ENCODE measurements at places on chromosomes 12 and 14.

GRCh38 chr14:68576496-68577244 is 216.2 kb downstream of the ZFP36L1 start:
- no peak for DNase-seq

DNA sequence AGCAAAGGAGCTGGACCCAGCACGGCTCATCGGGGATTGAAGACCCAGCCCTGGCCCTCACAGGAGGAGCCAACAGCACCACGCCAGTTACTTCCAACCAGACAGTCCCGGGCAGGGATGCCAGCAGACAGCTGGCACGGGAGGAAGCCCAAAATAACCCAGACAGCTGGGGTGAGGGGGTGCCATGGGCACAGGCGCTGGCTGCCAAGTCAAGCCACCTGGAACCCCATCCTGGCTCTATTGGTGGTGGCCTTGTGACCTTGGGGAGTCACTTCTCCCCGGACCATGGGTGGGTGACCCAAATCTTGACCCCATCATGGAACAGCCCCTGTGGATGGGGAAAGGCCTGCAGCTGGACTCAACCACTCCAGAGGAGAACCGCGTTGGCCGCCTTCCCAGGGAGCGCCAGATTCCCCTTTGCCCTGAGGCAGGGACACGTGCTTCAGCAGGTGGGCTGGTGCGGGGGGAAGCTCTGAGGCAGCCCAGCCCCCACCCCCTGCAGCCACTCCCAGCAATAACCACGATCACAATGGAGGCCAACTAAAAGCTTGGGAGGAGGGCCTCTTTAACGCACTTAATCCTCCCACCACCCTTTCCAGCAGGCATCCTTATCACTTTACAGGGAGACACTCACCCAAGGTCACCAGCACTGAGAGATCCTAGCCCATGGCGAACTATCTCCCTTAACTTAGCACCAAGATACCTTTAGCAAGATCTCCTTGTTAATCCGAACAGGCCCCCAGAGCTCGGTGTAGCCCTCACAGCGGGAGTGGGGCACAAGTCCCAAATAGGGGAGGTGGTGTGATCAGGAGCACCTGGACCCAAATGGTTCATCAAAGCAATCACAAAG is 4.7 kb upstream of the RHOF start:
- no peak for DNase-seq

DNA sequence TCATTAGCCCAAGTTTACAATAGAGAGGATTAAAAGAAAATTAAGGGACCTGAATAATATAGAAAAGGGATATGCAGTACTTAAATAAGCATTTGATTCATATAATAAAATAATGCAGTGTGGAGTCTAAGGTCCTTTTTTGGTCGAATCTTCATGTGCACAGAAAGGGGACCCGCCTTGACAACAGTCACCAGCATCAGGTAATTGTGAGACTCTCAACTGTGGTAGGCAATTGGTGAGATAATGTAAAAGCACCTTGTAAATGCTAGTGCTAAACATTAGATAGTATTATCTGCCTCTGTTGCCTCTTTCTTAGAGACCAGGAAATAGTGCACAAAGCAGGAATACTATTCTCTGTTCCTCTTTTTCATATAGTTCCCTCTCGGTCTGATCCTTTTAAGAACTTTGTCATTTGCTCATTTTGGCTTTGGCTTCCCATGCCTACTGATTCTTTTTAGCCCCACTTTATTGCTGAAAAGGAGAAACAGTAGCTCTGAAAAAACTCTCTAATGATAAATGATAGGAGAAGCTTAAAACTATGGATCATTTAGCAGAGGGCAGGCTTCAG is 17.5 kb downstream of the CHPT1 start:
- no peak for DNase-seq

DNA sequence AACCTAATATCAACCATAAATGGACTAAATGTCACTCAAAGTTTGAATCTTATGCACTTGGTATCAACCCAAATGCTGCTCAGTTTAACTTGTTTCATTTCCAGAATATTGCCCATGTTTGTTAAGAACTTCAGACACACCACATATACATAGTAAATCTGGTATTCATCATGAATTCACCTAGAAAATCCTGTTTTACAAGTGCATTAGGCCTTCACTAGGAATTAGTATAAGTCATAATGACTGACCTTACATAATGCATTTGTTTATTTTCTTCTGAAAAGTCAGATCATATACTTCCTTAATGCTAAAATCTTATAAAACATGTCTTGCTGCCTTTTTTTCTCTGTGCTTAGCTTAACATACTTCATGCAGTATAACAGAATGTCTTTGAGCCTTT is 66.1 kb downstream of the ABCD2 start:
- DNase-seq: no peak

DNA sequence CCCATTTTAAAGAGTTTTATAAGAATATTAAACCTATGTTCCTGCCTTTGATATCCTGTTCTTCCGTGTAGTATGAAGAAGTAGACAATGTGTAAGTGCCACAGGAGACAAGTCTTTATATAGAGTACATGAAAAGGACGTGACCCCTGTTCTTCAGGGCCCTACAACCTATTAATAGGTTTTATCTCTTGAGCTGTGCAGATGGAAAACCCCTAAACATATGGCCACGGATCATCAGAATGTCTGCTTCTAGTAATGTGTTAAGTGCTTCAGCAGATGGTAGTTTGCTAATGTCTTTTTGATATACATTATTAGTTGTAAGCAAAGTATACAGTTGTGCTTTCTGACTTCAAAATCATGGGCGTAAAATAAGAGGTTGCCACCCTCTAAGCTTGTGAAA is 228.5 kb downstream of the PTPRO start:
- DNase-seq: no peak

DNA sequence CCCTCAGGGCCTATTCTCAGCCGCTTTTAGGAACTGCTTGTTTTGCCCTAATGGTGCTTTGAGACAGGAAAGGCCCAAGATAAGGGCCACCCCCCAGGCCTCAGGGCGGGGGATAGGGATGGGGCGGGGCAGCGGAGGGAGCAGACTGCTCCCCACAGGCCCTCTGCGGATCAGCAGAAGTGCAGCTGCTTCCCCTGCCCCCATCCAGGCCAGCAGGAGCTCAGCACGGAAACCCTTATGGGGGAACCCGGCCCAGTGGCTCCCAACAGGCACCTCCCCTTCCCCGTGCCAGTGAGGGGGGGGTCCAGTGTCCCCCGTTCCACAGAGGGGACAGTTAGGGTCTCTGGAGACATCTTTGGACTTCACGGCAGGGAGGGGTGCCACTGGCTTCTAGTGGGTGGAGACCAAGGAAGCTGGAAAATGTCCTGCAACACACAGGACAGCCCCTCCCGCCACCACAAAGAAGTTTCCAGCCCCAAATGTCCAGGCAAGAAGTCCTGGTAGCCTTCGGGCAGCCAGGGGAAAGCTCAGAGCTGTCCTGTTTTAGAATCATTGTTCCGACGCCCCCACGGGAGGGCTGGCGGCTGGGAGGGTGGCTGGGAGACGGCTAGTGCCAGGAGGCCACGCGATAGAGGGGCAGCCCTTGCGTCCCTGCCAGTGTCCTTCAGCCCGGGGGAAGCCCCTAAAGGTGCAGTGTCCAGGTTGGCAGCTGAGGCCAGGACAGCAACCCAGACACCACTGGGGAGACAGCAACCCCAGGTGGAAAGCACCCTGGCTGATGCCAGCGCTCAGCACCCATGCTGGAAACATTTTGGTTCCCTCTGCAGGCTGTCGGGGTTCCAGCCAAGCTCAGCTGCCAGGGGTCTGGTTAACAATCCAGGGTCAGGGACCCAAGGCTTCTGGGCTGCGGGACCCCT is 10.4 kb upstream of the GPR132 start:
- no peak for DNase-seq

- DNase-seq: no peak
Measured at GRCh38 chr14:51612449-51612848, 39.3 kb upstream of the FRMD6 start.

GRCh38 chr14:60085693-60086092 is 6.0 kb upstream of the PCNX4 start:
- DNase-seq: no peak

DNA sequence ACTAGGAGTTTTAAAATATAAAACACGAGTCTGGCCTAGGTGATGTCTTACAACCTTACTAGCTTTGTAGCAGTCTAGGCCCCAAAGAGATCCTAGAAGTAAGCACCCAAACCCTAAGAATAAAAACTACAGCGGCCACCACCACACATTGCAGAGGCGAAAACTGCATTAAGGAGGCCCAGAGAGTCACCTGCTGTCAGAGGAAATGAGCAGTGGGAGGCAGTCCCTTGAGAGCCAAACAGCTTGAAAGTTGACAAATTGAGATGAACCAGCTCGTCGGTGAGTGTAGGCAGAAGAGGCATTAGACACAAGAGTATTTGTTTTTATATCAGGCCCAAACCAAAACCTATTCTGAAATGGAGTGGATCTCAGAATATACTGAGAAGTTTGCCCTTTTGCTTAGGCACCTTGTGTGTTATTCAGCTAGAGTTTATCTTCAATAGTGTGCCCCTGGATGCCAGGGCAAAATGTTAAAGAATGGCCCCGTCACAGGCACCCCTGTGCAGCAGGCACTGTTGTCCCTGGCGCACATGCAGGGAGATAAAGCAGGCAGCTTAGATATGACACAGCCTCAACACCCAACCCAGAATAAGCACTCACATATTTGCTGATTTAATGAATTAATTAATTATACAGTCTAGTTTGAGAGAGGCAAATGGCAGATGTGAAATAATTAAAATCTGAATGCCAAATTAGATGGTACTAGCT is 56.7 kb downstream of the TTC7B start:
- DNase-seq: no peak

GRCh38 chr14:88706425-88706824 is 86.3 kb downstream of the EML5 start:
- DNase-seq: no peak

DNA sequence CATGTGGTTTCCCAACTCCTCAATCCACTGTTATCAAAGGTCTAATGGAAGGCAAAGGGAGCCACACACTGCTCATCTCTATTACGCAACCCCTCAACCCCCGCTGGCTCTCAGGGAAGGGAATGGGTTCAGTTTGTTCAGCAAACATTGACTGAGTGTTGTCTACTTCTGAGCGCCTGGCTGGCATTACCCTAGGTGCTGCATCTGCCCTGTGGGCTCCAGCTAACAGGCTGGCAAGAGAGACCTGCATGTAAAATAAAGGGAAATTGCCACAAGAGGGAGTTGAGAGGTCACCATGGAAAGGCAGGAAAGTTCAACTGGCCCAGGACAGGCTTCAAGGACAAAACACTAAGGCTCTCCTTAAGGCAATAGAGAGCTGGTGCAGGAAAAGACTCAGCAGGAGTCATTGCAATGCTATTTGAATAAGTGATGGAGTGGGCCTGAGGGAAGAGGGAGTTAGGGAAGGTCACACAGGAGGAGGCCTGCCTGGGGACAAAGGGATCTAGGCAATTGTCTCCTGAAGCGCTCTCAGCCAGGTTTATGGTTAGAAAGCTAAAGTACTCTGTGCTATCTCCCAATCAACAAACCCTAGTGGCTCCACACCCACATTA is 5.5 kb upstream of the ZNF740 start:
- no peak for DNase-seq

DNA sequence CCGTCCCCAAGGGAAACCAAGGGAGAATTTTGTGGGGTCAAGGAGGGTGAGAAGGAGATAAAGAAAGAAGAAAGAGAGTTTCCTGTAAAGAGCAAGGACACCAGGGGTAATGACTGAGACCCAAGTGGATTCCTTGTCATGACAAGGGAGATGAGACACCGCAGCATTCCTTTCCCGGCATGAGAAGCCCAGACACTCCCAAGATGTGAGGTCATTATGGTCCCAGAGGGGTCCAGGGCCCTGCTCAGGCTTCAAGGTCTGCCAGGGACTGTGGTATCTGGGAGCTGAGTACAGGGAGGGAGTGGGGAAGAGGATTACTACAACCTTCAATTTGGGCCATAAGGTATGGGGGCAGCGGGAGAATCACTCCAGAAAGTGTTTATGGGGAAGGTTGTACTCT is 58.1 kb downstream of the SPTB start:
- DNase-seq: no peak

DNA sequence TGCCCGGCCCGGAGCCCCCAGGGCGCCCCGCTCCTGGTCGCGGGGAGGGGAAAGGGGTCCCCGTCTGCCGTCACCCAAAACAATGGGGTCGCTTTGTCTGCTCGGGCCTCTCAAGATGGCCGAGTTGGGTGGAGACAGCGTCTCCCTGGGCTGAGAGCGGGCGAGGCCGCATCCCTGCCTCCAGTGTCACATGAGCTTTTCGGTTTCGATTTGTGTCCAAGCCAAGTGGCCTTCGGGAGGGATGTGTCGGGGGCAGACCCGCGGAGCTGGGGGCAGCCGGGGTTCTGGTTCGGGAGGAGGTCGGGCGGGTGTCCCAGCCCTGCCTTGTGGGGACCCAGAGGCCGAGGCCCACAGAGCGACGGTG is 790 bp downstream of the DYNC1H1 start:
- peak; percentile 36 for DNase-seq

- no peak for DNase-seq
Measured at GRCh38 chr14:54818201-54819133, 84.2 kb downstream of the GCH1 start.

GRCh38 chr14:79721399-79722084 is 489.8 kb downstream of the DIO2 start:
- DNase-seq: no peak

DNA sequence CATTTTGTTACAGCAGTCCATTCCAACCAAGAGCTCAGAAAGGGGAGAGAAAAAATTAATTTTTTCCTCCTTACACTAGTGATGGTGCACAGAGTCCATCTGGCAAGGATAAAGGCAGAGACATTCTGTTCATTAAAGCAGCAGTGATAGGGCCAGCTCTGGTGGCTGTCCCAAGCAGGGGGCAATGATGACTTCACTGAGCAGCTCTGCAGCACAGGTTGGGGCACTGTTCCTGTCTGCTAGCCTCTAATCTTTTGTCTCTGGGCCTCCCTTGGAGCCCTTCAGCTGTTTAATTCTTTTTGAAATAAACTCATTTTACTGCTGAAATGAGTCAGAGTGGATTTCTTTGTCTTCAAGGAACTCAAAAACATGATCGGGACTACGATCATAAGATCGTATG is 200.9 kb upstream of the PLXNC1 start:
- DNase-seq: no peak

DNA sequence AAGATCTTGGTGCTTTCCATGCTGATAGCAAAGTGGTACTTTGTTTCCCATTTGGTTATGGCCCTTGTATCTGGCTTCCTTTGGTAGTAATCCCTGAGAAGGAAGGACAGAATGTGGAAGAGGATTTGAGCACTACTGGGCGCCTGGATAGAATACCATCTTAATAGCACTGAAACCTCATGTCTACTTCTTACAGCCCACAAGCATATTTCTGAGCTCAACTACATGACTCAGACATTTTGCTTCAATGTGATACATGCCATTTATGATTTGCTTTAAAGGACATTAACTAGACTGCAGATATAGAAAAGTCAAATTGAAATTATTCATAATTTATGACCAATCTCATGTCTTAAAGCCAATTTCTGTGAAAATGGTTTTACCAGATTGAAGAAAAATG is 80.4 kb downstream of the LIN7A start:
- DNase-seq: no peak

DNA sequence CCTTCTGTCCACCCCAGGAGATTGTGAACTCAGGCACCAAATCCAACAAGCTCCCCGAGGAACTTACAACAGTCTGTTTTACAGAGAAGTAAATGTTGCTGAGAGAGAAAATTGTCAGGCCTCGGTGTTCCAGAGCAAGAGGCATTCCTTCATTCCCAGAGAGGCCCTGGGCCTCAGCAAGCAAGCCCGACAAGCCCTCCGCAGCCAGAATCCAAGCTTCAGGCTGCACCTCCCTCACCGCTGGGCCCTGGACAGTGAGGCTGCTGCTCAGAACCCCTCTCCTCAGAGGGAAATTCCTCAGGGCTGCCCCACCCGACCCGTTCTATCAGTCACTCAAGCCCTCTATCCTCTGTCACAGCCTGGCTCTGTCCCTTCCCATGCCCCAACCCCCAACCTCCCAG is 56.4 kb downstream of the ZFP36L1 start:
- DNase-seq: no peak

GRCh38 chr12:110501399-110501751 is 536 bp downstream of the VPS29 start:
- no peak for DNase-seq
